ENCODE measurements at places on chromosomes 6 and 20.

DNA sequence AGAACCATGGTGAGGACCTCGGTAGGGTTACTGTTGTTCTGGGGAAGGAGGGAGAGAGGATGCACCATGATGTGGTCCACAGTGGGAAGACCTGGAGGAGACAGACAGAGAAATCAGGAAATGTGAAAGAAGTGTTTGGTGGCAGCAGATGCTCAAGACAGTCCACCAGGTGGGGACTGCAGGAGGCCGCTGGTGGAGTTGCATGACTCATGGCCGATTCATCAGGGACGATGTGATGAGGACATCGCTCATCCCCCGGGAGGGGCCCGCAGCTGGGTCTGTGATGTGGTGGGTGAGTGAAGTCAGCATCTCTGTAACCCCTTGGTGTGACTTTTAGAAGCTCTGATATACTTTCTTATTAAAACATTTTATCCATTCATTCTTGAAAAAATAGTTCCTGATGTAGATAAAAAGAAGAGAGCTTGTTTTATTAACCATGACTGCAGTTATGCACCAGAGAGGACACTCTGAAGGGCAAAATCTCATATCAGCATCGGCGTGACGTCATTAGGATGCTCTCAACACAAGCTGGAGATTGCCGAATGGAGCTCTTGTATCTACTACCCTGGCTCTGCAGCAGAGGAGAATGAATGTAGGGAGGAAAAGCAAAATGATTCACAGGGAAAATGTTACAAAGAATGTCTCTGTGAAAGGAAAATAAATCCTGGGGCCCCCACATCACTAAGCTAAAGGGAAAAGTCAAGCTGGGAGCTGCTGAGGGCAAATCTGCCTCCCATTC lies 71.2 kb downstream of the RAMACL start:
- DNase-seq = peak; percentile 76

DNA sequence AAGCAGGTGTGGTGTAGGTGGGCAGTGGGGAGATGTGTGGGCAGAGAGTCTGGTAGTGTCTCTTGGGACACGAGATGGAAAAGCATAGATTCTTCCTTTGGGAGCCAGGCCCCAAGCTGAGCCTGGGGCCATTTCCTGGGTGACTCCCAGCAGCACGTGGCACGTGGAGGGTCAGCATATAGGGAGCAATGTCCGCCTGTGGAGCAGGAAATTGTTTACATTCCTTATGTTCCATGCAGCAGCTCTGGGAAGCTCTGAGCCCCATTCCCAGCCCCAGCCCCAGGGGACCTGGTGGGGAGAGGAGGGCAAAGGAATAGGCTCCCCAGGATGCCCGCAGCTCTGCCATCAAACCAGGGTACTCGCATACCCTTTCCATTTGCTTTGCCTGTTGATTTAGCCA lies 57.6 kb downstream of the DAAM2 start:
- DNase-seq = no peak

GRCh38 chr6:134389658-134390057 lies 71.7 kb upstream of the SGK1 start:
- DNase-seq = no peak

DNA sequence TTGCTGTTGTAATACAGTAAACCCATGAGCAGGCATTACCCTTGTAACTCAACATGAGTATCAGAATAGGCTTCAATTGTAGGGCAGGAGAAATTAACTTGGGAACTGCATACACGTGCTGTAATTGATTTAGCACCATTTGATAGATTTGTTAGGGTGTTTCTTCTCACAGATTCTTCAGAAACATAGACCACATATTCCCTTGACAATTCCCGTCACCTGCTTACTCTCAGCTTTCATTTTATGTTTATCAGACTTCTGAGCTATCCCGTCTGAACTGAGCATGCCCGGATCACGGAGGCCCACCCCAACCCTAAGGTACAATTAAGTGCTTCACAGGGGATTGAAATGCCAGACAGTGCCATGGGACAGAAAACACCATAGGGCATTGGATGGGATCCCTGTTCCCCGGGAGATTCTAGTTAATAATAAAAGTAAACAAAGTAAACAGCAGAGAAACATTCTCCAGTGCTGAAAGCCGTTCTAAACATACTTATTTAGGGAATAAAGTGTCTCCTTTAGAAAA lies 179.7 kb downstream of the PHACTR1 start:
- DNase-seq = no peak

- DNase-seq = no peak
These were observed 205.9 kb downstream of the BMP7 start for GRCh38 chr20:57060407-57061050.

DNA sequence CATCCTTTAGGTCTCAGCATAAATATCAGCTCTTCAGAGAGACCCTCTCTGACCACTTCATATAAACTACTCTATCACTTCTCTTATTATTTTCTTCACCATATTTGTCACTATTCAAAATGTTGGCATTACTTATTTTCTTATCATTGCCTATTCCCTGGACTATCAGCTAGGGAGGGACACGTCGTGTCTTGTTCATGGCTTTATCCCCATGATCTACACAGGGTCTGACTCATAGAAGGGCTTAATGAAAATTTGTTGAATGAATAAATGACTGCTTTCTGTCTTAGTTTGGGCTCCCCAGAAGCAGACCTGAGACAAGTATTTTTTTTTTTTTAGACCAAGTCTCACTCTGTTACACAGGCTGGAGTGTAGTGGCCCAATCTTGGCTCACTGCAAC lies 3.0 kb upstream of the CDK5RAP1 start:
- DNase-seq = no peak

GRCh38 chr20:33272155-33272873 lies 10.7 kb upstream of the BPIFB1 start:
- no peak for DNase-seq
